ENCODE measurements at places on chromosomes 11 and 22.

DNA sequence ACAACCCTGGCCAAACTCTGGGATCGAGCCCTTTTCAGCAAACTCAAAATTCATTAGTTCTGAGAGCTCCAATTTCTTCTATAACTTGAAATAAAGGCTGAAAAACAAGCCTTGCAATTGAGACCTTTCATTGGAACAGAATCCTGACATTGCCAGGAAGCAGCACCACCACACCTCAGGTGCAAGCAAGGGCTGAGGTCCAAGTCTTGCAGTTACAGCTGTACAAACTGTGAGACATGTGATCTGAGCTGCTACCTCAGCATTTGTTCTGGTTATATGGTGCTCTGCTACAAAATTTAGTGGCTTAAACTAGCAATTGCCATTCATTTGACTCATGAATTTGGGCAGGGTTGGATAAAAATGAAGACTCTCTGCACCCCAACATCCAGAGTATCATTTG is 18.1 kb downstream of the OR5AS1 start:
- no peak for DNase-seq

GRCh38 chr11:66420671-66421476 is at the start of gene NPAS4:
Gene NPAS4 (plus strand): TSS chr11:66421035. CDS start chr11:66421180, 145 bp downstream.
- no peak for DNase-seq

GRCh38 chr11:79113054-79113690 is 327.7 kb downstream of the TENM4 start:
- DNase-seq: no peak

GRCh38 chr11:119367661-119368120 is 13.8 kb downstream of the USP2 start:
- no peak for DNase-seq

GRCh38 chr11:2378527-2379210 is 1.6 kb downstream of the CD81 start:
- no peak for DNase-seq

- peak; percentile 78 for DNase-seq
These were observed 49.1 kb upstream of the A4GALT start for GRCh38 chr22:42769574-42770447.

- DNase-seq: no peak
These were observed 6.6 kb upstream of the NAT10 start for GRCh38 chr11:34098813-34099212.

- DNase-seq: no peak
These were observed 571.8 kb downstream of the OPCML start for GRCh38 chr11:132960273-132961078.

- DNase-seq: no peak
These were observed 56.8 kb upstream of the SHANK2 start for GRCh38 chr11:71309181-71309580.

DNA sequence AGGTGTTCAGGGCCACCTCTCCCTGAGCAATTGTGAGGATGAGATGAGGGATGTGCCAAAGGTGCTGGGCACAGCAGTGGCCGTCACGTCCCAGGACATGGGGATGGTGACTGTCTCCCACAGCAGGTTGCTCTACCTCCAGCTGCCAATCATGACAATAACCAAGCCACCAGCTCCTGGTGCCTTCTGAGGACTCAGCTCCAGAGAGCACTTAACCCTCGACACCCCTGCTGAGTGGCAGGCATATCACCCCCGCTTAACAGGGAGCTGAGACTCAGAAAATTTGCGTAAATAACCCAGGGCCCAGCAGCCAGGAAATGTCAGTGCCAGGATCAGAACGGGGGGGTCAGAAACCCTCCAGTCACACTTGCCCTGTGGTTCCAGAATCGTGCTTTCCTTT is 8.4 kb upstream of the PNPLA5 start:
- DNase-seq: no peak

DNA sequence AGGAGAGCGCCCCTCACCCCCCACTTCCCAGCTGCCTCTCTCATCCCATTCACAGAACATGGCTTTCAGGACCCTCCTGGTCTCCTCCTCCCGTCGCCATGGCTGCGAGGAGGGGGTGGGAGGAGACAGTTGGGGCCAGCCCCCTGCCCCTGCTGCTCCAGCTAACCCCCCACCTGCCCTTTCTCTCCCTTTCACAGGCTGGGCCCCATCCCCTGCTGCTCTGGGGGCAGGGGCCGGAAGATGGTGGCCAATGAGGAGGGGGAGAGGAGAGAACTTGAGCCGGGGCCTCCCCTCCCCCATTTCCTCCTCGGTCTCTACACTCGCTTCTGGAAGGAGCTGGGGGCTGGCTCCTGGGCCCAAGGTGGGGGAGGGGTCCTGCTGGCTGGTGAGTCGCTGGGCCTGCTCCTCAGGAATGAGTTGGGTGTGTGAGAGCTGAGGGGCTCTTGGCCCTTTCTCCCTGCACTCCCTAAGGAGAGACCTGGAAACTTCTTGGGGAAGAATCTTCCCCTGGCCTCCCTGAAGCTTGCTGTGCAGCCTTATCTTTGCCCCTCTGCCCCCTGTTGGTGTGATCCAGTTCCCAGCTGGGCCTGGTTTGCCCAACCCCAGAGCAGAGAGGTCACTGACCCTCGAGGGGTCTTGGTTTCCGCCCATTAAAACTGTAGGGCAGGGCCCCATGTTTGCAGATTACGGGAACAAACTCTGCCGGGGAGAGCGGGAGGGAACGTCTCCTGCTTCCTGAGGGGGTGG is 10.2 kb downstream of the YPEL4 start:
- DNase-seq: no peak

- no peak for DNase-seq
These were observed 560.8 kb downstream of the BRD1 start for GRCh38 chr22:49266561-49267519.

DNA sequence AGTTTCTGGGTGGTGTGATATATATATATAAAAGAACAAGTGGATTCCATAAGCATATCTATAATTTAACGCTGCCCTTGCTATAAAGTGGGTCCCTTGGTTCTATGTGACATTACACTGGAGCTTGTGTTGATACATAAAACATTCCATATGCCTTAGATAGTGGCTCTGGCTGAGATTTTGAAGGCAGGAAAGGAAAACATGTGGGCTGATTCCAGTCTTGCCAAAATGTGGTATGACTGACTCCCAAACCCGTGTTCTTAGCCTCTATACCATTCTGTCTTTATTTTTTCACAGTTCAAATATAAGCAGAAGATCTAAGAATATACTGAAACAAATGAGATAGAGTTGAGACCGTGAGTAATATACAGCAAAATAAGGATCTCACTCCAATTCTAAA is 522.8 kb upstream of the LRRC4C start:
- DNase-seq: no peak

DNA sequence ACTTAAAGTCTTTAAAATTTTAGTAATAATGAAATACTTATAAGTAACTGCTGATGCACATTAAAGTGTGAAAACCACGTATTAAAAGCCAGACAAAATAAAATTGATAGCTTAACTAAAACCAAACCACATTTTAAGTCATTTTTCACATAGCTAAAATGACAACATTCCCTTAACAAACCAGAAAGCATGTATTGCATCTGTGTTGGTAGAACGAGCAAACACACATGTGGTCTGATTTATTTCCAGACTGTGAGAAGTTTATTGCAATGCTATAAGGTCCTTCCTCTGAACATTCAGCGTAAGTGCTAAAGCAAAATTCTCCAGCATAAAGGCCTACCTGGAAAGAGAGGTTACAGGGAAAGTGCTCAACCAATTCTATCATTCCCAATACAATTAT is 57.8 kb downstream of the ARHGAP20 start:
- DNase-seq: no peak

- DNase-seq: no peak
These were observed 485 bp downstream of the KCNJ4 start for GRCh38 chr22:38454353-38455075.

DNA sequence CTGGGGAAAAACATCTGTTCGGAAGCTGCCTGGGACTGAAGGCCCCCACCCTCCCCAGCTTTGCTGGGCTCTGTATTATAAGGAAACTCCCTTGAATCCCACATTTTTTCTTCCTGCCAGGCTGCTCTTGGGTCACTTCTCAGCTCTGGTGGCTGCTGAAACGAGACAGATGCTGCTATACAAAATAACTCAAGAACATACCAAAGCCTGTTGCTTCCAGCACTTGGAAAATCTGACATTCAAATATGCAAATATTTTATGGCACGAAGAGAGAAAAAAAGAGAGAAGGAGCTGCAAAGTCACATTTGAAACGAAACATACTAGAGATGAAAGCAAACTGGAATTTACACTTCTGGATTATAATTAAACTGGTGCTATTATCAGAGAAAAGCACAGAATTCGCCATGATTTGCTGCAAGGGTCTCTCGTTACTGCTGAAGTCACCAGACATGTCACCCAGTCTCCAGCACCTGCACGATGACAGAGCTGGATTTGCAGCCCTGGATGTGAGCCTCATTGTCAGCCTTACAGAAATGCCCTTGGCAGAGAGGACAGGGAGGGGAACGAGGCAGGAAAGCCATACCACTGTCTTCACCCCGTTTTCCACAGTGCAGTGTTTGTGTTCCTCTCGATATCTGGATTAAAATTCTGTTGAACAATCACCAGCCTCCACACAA is 47.9 kb upstream of the IGSF9B start:
- DNase-seq: no peak

DNA sequence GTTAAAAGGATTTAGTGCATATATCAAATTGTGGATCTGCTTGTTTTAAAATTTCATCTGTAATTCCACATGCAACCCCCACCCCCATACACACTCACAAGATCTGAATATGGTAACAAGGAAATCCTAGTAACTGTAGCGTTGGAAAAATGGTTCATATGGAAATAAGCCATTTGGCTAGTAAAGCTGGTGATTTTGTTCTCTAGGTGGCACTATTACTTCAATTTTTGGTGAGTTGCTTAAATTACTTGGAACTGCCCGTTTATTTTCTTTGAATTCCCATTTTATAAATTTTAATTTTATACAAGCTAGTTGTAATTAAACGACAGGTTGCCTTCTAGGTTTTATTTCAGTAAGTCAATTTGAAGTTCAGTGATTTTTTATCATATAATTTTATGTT is 5.3 kb downstream of the BDNF start:
- no peak for DNase-seq

- DNase-seq: no peak
These were observed 46.1 kb downstream of the ENTHD1 start for GRCh38 chr22:39847477-39847876.

DNA sequence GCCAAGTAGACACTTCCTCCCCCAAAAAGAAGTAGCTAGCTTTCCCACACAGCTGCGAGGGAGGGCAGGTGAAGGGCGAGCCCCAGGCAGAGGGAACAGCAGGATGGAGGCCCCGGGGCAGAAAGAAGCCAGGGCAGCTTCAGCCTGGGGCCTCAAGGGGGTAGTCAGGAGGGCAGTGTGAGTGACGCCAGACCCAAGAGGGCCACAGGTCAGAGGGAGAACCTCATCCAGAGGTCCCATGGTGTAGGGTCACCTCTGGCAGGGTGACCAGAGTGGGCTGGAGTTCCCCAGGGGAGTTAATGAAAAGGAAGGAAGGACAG is 9.2 kb downstream of the PRR5 start:
- no peak for DNase-seq

DNA sequence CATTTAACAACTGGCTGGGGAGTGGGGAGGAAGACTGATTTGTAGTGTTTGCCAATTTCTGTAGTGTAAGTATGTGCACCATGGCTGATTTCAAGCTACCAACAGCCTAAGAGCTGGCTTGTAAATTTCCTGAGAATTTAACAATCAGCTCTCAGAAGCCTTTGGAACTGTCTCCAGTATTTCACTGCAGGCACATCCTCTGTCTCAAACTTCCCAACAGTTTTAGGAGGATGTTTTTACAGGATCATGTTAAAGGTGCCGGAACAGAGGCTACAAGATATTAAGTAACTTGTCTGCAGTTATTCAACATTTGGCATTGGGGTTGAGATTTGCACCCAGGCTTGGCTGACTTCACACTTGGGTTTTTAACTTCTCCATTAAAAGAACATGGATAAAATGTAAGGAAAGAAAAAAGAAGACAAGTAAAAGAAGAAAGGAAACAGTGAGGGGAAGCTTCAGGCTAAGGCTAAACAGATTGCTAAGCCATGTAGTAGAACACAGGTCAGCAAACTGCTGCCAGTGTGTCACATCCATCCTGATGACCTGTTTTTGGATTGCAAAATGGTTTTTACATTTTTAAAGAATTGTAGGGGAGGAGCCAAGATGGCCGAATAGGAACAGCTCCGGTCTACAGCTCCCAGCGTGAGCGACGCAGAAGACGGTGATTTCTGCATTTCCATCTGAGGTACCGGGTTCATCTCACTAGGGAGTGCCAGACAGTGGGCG is 204.8 kb upstream of the SESN3 start:
- no peak for DNase-seq

GRCh38 chr11:84383576-84383975 is 1097.4 kb upstream of the CCDC90B start:
- no peak for DNase-seq

DNA sequence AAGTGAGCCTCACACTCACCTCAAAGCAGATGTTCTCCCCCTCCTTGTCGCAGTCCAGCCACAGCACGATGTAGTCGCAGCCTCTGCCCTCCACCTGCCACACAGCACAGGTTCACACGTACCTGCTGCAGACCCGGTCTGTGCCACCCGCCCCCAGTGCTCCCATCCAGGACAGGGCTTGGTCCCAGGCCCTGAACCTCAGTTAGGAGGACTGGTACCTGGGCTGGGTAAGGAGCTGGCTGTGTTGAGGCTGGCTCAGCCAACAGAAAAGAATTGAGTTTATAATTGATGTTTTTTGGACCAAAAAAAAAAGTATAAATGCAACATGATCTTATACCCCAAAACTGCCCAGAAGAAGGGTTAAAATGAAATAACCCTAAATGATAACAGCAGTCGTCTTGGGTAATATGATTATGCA is 10.7 kb downstream of the TOP3B start:
- no peak for DNase-seq

DNA sequence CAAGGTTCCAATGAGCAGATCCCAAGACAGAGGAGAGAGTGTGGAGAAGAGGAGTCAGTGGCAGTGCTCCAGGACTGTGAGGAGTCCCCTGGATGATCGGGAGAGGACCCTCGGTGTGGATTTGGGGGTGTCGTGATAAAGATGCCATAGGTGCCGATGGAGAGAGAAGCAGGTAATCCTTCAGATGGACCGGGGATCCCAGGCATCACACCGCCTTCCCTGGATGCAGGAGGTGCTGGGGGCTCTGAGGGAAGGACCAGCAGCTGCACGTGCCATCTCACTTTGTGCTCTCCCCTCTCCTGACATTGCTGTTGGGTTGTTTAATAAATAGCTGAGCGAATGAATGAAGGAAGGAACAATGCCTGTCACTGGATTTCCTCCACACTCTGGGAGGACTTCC is 744.1 kb downstream of the BRD1 start:
- no peak for DNase-seq

DNA sequence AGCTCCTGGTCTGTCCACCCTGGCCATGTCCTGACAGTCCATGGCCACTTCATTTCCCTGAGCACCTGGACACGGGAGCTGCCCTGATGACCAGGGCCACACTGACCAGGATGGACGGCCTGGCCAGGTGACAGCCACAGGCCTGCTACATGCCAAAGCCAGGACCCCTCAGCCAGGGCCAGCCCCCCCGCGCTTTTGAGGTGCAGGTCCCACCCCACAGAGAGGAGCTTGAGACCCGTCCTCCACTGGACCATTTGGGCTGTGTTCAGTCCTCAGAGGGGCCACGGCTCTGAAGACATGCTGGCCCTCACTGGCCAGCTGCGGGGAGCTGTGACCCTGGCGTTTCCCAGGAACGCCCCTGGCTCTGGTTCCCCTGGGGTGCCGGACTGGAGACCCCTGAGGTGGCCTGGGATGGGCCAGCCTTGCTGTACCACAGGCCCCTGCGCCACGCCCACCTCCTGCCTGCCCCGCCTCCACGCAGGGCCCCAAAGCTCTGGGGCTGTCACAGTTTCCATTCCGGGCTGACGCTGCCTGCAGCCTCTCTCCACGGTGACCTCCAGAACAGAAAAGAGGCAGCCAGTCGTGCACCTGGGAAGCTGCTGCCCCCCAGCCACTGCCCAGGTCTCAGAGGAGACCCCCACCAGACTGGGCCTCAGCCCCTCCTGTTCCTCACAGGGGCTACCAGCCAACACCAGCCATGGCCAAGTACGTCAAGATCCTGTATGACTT is 18.2 kb downstream of the EPS8L2 start:
- no peak for DNase-seq
